ENCODE measurements at places on chromosomes 12 and 14.

DNA sequence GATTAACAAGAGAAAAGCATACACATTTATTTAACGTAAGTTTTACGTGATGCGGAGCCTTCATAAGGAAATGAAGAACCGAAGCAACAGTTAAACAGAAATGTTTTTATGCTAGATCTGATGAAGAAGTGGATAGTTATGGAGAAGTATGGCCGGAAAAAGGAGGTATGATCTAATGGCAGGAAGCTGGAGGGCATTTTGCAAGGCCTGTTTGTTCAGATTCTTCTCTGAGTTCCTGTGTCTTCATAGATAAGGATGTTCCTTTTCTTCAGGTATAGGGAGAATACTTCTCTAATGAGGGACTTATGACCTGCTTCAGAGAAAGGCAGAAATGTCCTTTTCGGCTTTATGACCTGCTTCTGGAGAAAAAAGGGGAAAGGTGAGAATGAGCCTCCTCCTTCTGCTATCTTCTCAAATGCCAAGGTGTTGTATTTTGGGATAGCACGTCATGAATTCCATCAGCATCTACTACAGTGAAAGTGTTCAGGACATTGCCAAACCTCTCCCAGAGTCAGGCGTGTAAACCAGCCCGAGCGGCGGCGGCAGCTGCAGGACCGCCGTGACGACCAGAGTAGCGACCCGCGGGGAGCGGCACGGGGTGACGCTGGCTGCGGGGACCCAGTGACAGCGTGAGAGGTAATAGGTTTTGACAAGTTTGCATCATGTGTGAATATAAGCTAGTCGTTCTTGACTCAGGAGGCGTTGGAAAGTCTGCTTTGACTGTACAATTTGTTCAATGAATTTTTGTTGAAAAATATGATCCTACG is 33.7 kb upstream of the SGPP1 start:
- no peak for DNase-seq

- DNase-seq, result no peak
Observed at GRCh38 chr14:102659797-102660196, 67.3 kb downstream of the RCOR1 start.

DNA sequence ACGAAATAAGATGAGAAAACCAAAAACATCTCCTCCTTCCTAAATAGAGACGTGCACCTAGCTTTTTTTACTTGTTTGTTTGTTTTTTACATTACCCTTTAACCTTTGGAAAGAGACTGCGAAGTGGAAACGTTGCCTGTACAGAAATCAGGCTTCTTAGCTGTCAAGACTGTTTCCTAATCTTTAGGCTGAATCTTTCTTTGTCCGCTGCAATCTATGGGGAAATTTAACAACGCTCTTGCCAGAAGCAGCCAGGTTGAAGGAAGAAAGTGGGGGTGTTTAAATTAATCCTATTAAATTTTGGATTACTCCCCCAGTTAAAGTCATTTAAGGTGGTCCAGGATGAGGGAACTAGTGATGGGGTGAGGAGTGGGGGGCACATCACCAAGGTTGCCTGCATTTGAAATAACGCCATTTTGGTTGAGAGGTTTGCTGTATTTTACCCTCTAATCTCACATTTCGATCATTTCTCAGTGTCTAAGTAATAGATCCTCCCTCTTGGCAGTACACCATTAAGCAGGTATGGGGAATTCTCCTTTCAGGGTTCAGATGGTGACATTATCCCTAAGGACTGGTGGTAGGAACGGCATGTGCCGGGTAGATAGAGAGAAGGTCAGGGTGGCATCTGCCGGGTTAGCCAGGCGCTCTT is 2.6 kb downstream of the FLRT2 start:
- no peak for DNase-seq

DNA sequence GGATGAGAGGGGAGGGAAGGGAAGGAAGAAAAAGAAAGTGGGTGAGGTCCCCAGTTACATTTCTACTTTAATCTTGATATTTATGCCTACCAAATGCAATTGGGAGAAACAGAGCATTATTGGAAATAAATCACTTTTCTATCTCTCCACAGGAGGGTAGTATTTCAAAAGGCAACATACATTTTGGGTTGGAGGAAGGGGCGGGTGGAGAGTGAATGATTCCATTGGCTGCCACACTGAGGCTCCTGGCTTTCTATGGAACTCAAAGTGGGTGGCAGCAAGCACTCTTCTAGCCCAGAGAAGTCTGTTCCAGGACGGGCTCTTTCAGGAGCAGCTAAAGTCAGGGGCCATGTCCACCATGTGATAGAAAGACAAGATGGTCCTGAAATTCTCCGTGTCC is 441.3 kb downstream of the DAD1 start:
- no peak for DNase-seq

GRCh38 chr14:73761618-73762355 is 47.6 kb upstream of the PNMA1 start:
- no peak for DNase-seq

GRCh38 chr12:124792961-124793441 is 70.7 kb downstream of the SCARB1 start:
- DNase-seq, result no peak

DNA sequence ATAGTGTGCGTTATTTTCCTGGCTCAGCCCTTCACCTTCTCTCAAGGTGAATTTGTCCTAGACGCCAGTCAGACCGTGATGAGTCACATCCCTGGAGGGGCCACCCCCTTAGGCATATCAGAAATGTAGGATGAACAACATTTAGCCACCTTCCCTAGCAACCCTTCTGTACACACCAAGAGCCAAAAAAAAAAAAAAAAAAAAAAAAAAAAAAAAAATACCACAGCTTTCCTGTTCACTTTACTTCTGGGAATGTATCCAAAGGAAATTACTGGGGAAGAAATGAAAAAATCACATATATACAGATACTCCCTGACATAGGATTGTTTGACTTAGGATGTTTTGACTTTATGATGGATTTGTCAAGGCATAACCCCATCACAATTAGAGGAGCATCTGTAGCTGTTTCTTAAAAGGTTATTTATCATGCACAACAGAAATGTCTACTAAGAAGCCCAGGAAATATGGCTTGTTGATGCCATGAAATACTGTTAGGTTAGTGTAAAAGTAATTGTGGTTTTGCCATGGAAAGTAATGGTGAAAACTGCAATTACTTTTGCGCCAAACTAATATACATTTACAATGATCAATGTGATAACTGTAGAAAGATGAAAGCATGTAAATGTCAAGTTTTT is 68.2 kb upstream of the BDKRB2 start:
- no peak for DNase-seq
